ENCODE measurements at places on chromosomes 2 and 18. TPM values are rescaled to one million over a fixed set of nuclear protein-coding genes. Genes with fewer than 3 reads are reported as not detected.

GRCh38 chr2:45112750-45113149 lies 103.5 kb upstream of the SIX2 start:
- DNase-seq: no peak
- H3K27ac ChIP-seq: no peak overlapping the region
- peaks cover 2% of the 10 kb centered on the region for H3K27me3 ChIP-seq
- no peaks in the 10 kb centered on the region for H3K36me3 ChIP-seq
- H3K4me3 ChIP-seq: no peak overlapping the region

DNA sequence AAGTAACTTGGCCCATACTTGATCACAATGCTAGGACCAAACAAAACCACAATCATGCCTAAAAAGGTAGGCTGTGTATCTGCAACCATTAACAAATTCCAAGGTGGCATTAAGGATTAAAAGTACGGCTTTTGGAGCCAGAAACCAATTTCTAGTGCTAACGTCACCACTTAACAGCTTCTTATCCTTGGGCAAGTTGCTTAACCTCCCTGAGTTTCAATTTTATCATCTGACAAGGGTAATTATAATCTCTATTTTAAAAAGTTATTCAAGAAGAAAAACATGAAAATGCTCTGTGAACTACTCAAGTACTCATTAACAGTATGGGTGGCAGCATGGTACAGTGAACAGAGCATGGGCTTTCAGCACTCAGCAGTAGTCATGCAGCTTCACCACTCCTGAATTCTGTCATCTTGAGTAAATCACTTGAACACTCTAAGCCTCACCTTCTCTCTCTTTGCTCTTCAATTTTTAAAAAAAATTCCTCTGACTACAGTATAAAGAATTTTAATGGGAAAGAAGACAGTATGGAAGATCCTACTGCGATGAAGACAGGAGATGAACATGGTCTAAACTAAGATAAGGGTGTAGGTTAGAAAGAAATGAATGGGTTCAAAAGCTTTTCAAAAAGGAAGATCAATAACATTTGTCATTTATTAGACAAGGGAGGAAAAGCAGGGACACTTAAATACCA lies 69.2 kb downstream of the SS18 start:
- no peak overlapping the region for H3K27ac ChIP-seq
- H3K4me1 ChIP-seq: peaks cover 19% of the 10 kb centered on the region
- DNase-seq: no peak

The SPP2 gene
- not detected for total RNA-seq

GRCh38 chr2:25123682-25124081 lies 44.7 kb downstream of the POMC start:
- H3K36me3 ChIP-seq: no peaks in the 10 kb centered on the region
- H3K27me3 ChIP-seq: no peaks in the 10 kb centered on the region
- H3K4me1 ChIP-seq: no peaks in the 10 kb centered on the region
- H3K27ac ChIP-seq: no peak overlapping the region
- H3K4me3 ChIP-seq: no peak overlapping the region

GRCh38 chr2:165778187-165778556 lies 15.9 kb downstream of the GALNT3 start:
- peaks cover 15% of the 10 kb centered on the region for H3K4me1 ChIP-seq
- peaks cover 31% of the 10 kb centered on the region for H3K36me3 ChIP-seq
- no peak overlapping the region for H3K4me3 ChIP-seq
- DNase-seq: no peak
- peaks cover 3% of the 10 kb centered on the region for H3K27me3 ChIP-seq

The PID1 gene
- total RNA-seq: not detected
